ENCODE measurements at places on chromosomes 3 and 15.

DNA sequence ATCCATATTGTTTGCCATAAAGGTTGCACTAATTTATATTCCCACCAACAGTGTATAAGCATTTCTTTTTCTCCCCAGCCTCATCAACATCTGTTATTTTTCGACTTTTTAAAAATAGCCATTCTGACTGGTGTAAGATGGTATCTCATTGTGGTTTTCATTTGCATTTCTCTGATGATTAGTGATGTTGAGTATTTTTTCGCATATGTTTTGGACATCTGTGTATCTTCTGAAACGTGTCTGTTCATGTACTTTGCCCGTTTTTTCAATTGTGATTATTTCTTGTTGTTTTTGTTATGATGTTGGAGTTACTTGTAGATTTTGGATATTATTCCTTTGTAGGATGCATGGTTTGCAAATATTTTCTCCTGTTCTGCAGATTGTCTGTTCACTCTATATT lies 46.5 kb downstream of the TP63 start:
- no peak for DNase-seq

DNA sequence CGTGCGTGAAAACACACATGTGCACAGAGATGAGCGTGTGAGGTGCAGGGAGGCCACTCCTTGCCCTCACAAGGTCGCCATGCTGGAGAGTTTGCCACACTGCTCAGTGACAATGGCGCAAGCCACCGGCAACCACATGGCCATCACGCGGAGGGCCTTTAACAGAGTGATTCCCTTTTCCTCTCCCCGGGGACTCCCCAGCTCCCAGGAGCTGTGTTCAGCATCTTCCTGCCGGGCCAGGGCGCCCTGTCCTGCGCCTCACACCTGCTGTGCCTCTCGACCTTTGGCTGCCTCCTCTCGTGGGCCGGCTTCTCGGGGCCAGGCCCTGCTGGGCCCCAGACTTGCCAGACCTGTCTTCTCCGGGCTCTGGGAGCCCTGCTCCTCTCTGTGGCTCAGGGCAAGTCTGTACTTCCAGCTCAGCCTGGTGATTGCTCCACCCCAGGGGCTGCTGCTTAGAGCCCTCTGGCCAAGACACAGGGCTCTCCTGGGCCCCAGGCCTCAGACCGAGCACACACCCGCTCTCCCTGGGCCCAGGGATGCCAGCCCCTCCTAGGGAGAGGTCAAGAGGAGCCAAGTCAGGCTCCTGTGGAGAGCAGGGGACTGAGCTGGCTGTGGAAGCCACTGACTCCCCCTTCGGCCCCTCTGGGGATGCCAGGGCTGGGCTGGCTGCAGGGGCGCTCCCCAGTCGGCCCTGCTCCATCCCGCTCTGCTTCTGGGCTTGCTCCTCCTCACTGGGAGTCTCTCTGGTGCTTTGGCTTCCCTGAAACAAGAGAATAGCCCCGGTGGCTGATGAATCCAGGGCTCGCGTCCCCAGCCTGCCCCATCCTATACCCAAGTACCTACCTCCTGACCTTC lies 5.6 kb downstream of the CCDC9B start:
- no peak for DNase-seq

DNA sequence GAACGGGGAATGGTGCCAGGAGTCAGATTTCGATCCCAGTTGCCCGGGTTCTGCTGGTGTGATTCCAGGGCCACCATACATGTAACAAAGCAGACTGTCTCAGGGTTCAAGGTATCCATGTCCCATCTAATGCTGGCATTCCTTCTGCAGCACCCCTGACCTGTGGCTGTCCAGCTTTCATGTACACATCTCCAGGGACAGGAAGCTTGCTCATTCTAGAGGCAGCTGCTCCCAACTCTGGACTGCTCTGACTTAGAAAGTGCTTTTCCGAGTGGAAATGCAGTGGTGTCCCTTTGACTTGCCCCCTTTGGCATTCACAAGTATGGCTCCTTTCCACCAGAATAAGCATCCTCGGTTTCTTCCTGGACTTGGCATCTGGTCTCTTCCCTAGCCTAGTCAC lies 30.9 kb downstream of the PML start:
- no peak for DNase-seq

DNA sequence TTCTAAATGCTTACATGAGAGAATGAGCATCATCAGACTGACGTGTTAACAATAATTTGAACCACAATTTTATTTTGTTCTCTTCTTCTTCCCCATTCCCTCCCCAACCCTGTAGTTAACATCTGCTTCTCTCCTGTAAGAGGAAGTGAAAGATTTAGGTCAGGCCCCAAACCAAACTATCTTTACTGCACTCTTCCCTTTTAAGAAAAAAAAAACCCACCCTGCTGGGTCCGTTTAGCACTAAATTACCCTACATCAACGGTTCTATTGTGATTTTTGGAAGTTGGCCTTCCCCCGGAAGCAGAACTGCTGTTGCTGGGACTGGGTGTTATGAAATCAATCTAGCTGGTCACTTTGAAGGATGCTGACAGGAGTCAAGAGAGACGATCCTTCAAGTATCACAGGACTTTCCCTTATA lies 49.4 kb downstream of the NFKBIZ start:
- no peak for DNase-seq

DNA sequence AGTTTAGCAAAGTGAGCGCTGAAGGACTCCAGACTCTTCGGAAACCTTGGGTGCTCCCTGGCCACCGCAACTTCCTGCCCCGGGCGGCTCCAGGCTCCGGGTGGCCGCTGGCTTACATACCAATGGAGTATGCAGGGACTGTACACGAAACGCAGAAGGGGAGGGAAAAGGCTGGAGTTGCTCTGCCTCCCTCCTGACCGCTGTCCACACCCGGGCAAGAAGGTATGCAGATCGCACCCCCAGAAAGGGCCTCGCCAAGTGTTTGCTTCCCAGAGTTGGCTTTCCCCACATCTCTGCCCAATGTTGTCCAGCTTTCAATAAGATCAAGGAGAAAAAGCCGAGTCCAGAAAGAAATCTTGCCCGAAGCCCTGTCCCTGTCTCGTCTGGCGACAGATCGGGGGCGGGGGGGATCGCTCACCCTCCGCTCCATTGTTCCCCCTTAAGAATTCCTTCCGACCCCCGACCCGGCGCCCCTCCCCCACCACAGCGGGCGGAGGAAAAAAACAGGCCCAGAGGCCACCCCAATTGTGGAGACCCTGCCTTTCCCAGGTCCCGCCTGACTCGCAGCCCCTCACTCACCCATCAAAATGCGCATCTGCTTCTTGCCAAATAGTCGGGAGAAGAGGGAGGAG lies 533 bp downstream of the ARF4 start:
- peak; percentile 24 for DNase-seq

- no peak for DNase-seq
Observed at GRCh38 chr15:98597666-98598065, 50.7 kb upstream of the IGF1R start.

- no peak for DNase-seq
Observed at GRCh38 chr3:133477487-133477886, 77.6 kb downstream of the BFSP2 start.

DNA sequence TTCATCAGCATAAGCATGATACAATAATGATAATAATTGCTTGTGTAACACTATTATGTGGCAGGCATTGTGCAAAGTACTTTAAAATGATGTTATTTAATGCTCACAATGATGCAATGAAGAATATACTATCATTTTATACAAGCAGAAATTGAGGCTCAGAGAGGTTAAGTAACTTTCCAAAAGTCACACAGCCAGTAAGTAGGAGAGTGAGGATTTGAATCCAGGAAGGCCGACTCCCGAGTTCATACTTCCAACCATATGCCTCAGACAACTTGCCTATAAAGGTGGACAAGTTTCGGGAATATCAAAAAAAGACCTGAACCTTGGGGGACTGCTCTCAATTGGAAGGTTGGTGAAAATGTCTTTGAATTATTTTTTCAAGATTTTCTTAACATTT lies 19.9 kb downstream of the RARB start:
- no peak for DNase-seq

- DNase-seq: peak; percentile 93
Observed at GRCh38 chr3:52001443-52001974, 5.8 kb upstream of the RPL29 start.

GRCh38 chr15:57160823-57161560 lies 215.3 kb upstream of the CGNL1 start:
- DNase-seq: no peak

- no peak for DNase-seq
Observed at GRCh38 chr3:15899388-15899787, 101.6 kb upstream of the ANKRD28 start.

DNA sequence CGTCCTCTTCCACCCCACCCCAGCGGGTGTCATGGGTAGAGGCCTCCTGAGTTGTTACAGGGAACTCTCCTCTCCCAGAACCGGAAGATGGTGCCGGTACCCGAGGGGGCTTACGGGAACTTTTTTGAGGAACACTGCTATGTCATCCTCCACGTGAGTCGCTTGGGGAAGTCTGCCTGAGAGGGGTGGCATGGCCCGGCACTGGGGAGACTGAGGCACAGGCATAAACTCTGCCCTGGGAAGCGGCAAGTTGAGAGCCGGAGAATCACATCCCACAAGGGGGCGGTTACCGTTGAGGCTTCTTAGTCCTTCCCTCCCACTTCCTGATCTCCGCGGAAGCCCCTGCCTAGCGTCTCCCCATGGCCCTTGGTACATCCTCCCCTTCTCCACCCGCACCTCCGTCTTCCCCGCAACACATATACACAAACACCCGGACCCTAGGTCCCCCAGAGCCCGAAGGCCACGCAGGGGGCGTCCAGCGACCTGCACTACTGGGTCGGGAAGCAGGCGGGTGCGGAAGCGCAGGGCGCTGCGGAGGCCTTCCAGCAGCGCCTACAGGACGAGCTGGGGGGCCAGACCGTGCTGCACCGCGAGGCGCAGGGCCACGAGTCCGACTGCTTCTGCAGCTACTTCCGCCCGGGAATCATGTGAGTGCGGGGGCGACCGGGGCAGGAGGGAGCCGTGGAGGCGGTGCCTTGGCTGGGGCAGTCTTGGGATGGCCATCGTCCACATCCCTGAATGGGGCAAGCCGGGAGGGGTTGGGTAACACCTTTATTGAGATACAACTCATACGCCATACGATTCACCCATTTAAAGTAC lies 3.4 kb downstream of the VILL start:
- DNase-seq: peak; percentile 59

- DNase-seq: no peak
Observed at GRCh38 chr3:37762698-37763097, 99.0 kb upstream of the CTDSPL start.

- DNase-seq: no peak
Observed at GRCh38 chr15:53627279-53627678, 132.2 kb downstream of the WDR72 start.

GRCh38 chr3:157606011-157606851 lies 103.0 kb upstream of the VEPH1 start:
- peak; percentile 17 for DNase-seq

- no peak for DNase-seq
Observed at GRCh38 chr15:100125401-100126191, 216.2 kb downstream of the ADAMTS17 start.

- no peak for DNase-seq
Observed at GRCh38 chr3:5633960-5634359, 446.5 kb downstream of the EDEM1 start.

GRCh38 chr3:157064402-157064801 lies 95.5 kb downstream of the CCNL1 start:
- no peak for DNase-seq

DNA sequence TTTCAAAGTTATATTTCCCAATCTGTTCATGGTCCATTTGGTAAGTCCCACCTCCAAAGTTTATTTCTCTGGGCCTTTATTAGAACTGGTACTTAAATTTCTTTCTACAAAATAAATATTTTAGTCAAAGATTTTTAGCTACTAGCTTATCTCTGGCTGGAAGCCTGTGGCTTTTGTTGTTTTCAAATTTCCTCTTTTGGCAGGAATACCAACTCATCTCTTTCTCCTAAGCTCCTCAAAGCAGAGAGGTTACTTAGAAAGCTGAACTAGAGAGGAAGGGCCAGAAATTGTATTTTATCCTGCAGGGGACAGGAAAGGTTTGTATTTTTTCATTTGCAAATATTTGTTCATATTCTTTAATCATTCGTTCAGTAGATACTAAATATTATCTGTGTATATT lies 227.8 kb downstream of the TBL1XR1 start:
- no peak for DNase-seq

DNA sequence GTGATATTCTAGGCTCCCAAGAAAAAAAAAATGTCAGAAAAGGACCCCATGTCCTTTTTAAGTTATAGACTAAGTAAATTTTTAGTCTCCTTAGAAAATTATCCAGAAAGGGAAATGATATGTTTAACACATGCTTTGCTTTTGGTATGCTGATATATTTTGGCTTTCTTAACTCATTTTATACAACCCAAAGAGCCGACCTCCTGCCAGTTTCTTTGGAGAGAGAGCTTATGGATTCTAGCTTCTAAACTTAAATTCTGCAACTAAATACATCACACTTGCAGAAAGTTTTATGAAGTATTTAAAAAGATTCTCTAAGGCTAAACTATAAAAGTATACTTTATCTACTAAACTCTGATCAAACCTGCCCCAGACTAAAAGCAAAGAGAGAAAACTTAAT lies 43.9 kb upstream of the ZPLD1 start:
- no peak for DNase-seq

GRCh38 chr3:195582947-195583346 lies 793 bp downstream of the APOD start:
- no peak for DNase-seq

- DNase-seq: no peak
Observed at GRCh38 chr3:105423397-105423796, 56.7 kb downstream of the ALCAM start.

DNA sequence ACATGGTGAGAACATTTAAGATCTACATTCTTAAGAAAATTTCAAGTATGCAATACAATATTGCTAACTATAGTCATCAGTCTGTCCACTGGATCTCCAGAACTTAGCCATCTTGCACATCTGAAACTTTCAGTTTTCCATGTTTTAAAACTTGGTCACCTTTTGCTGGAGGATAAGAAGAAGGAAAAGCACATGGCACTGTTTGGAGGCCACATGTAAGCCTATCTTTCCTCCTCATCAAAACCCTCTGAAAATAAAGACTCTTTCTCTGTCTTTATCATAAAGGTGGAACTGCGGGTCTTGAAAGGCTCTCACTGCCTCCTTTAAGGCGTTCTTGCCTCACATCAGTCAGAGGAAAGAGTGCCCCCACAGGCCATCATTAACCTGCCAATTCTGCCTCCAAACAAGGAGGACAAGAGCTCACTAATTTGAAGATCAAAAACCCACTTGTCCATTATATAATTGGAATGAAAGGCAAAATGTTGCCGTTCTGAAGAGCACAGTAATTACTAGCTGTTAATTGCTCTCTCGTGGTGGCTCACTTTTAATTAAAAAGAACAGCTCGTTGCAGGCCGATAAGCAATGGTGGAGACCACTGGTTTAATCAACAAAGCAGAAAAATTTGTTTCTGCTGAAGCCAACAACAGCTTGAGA lies 157.8 kb downstream of the MECOM start:
- no peak for DNase-seq
